NCI-H774 (cell line): ENCODE measurements at places on chromosomes 13 and 19.

- DNase-seq: no peak
Observed at GRCh38 chr13:102235689-102236088, 166.2 kb downstream of the FGF14 start.

GRCh38 chr13:101738336-101738735 lies 285.9 kb downstream of the ITGBL1 start:
- DNase-seq: no peak

DNA sequence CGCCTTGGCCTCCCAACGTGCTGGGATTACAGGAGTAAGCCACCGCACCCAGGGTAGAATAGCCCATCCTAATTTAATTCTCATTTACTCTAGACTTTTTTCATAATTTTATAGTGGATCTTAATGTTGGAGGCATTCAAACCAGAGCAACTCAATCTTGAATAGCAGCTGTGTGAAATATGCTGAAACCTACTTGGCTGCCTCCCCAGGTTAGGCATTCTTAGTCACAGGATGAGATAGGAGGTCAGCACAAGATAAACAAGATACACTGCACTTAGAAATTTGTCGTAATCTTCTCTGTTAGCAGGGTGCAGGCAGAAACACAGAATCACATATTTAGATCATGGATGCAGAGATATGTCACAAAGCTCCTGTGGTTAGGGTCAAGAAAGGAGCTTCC lies 2.7 kb upstream of the ZNF43 start:
- no peak for DNase-seq

DNA sequence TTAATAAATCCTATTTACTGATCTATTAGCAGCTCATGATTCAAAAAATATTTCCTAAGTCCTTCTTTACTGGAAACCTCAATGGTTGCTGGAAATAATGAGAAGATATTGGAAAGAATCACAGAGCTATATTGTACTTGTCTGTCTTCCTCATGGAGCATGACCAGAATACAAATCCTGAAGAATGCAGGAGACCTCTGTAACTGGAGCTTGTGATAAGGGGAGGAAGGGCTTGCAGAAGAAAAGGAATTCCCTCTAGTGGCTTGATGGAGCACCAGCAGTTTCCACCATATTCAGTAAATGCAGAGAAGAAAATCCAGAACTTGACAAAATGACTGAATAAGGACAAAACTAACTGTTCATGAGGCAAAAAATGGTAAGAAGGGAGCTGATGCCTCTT lies 1333.1 kb downstream of the EFNB2 start:
- DNase-seq: no peak

DNA sequence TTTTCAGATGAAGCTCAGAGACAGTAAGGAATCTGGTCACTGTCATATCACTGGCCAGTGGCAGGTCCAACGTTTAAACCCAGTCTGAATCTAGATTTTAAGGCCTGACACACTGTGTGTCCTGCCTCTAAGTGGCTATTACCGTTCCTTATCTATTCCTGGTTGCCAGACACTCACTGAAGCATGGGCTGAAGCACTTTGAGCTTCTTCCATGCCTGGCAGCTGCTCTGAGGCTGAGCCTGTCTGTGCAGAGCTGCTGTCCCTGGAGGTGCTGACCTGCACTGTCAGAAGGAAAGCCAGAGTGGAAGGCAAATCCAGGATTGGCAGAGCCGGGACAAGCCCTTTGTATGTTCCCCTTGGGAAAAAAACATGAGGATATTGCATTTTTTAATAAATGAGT lies 109.2 kb upstream of the SLC7A1 start:
- DNase-seq: no peak

DNA sequence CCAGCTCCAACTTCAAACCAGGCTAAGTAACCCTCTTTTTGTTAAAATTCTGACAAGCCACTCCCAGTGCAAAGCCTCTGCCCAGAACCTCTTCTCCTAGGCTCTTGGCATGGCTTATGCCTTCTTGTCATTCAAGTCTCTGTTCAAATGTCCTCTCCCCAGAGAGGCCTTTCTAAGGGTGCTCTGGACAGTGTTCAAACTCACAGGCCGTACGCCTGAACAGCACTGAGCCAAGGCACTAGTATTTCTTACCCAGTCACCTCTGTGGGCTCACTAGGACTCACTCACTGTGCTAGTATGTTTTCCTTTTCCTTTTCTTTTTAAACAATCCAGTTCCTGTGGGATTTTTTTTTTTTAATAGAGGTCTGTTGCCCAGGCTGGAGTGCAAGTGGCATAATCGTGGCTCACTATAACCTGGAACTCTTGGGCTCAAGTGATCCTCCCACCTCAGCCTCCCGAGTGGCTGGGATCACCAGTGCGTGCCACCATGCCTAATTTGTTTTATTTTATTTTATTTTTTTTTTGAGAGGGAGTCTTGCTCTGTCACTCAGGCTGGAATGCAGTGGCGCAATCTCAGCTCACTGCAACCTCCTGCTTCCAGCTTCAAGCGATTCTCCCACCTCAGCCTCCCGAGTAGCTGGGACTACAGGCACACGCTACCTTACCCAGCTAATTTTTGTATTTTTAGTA lies 2.3 kb upstream of the ASF1B start:
- no peak for DNase-seq

DNA sequence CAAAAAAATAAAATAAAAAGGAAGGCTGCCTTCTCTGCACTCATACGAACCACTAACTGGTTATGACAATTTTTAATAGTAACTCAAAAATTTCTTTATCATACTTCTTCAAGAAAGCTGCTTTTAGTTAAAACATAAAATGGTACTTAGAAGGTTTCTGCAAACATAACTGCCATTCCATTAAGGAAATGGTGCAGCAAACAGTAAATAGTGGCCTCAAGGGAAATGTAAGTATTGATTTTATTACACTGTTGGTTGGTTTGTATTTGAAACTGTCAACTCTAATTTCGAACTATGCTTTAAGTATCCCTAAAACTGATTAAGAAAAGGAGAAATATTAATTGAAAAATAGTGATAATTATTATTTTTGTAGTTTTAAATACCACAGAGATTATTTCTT lies 278.0 kb downstream of the DACH1 start:
- DNase-seq: no peak

DNA sequence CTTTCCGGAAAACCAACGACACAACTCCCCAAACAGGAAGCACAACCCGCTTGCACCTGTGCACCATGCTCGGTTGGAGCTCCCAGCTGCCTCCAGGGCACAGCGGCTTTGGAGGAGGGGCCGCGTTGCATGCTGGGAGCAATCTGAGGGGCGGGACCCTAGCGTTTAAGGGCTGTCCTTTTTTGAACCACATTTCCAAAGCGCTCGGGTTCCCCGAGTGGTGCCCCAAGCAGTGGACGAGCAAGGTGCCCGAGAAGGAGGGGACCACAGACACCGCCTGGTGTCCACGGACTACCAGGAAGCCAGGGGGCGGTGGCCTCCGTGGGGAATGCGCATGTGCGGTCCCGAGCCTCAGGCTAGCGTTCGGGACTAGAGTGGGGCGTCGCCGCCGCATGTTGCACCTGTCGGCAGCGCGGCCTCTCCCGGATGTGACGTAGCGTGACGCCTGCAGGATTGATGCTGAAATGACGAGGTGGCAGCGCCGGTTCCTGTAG lies 11.9 kb upstream of the ZNF57 start:
- no peak for DNase-seq

GRCh38 chr19:38945562-38946228 lies 15.0 kb downstream of the MRPS12 start:
- no peak for DNase-seq

DNA sequence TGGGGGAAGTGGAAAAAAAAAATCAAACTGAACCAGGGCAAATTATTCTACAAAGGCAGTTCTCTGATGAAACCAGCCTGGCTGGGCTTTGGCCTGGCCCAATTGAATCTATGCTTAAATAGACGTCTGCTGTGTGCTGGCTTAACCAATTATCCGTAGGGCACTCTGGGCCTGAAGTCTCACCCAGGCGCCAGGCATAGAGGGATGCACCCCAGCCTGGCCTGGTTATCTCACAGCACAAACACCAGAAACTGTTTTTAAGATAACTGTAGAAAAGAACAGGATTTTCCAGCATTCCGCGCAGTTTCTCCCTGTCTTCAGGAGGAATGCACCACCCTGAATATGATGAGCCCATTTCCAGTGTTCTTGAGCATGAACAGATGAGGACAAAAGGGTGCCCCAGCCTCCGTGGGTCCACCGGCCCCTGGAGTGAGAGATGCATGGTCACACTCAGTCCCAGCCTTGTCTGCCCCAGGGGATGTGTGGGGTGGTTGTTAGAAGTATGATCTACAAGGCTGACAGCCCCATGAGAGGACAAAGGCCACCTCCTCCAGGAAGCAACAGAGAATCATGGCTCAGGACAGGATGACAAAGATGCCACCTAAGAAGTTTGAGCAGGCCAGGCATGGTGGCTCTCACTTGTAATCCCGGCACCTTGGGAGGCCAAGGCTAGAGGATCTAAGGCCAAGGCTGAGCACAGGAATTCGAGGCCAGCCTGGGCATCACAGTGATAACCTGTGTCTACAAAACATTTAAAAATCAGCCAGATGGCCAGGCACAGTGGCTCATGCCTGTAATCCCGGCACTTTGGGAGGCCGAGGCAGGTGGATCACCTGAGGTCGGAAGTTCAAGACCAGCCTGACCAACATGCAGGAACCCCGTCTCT lies 50.2 kb downstream of the PEPD start:
- DNase-seq: no peak

DNA sequence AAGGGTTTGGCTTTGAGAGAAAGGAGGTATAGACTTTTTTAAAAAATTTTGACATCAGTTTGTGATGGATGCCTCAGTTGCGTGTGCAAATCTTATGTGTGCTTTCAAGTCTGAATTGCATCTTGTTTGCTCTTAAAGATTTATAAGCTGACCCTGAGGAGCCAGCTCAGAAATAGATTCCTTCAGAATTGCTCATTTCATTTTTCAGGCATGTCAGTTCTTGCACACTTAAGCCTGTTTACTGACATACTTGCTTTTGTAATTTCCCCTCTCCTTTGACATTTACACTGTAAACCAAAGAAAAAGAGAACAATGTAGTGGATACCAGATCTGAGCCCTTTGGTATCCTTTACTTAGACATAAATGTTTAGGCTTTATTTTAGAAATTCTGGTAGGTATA lies 87.6 kb downstream of the RNF17 start:
- no peak for DNase-seq

DNA sequence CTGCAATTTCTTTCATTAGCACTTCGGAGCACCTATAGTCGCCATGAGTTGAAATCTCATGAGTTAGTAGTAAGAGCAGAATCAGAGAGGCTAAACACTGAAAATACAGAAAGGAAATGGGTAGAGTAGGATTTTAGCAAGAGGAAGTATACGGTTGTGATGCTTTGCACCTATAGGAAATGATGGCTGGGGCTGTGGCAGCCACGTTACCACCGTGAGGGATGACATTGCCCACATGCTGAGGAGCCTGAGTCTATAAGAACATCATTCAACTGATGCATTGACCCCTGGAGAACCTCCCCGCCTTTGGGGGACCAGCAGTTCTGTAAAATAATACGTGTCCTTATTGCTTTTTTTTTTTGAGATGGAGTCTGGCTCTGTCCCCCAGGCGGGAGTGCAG lies 20.4 kb downstream of the FAM187B start:
- DNase-seq: no peak

DNA sequence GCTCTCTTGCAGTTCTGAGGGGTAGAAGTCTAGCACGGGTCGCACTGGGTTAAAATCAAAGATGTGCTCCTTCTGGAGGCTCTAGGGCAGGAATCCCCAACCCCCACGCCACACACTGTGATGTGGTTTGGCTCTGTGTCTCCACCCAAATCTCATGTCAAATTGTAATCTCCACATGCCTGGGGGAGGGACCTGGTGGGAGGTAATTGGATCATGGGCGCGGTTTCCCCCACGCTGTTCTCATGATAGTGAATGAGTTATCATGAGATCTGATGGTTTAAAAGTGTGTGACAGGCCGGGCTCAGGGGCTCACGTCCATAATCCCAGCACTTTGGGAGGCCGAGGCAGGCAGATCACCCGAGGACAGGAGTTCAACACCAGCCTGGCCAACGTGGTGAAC lies 26.6 kb upstream of the CALM3 start:
- DNase-seq: no peak

DNA sequence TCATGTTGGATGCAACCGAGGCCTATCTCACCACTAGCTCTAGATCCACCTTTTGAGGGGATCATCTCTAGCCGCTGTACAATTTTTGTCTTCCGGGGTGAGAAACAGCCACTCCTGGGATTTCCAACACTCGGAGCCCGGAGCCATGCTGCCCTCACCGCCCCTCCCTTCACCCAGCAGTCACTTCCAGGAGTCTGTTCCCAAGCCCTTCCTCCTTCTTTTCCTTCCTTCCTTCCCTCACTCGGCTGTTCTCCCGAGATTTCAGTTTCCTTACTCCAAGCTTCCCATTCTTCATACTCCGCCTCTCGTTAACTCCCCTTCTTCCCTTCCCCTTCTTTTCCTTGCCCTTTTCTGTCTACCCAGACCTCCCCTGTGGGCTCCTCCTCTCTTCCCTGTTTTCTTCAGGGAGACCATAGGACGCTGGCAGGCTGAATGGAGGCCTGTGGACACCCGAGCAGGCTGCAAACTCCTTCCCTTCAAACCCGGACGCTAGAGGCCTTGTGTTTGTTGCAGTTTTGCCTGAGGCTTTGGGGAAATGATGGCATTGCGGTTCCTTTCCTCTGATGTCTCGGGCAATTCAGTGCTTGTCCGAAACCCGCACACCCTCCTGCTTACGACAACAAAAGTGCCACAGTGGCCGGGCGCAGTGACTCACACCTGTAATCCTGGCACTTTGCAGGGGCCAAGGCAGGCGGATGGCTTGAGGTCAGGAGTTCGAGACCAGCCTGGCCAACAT lies 96.0 kb downstream of the CAB39L start:
- no peak for DNase-seq

- no peak for DNase-seq
Observed at GRCh38 chr19:49976496-49976895, 15.5 kb upstream of the SIGLEC11 start.

- DNase-seq: no peak
Observed at GRCh38 chr13:59734393-59734792, 429.3 kb downstream of the DIAPH3 start.

DNA sequence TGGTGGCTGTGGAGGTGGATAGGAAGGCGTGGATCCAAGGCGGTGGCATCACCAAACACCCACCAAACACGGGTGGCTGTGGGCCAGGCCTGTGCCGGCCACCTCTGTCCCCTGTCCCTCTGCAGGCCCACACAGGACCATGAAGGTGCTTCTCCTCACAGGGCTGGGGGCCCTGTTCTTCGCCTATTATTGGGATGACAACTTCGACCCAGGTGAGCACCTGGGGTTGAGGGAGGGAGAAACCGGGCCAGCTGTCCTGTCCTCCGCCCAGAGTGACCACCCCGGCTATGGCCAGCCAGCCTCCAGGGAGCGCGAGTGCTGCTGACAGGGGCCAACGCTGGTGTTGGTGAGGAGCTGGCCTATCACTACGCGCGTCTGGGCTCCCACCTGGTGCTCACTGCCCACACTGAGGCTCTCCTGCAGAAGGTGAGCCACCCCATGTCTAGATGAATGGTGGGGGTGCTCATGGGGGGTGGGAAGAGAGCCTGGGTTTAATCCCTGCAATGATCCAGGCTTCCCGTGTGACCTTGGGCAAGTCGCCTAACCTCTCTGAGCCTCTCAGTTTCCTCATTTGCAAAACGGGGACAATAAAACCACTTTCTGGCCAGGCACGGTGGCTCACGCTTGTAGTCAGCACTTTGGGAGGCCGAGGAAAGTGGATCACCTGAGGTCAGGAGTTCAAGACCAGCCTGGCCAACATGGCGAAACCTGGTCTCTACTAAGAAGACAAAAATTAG lies 4.0 kb downstream of the HSD11B1L start:
- no peak for DNase-seq
